GM12891 (cell line): ENCODE measurements at places on chromosomes 2 and 18.

GRCh38 chr18:5787936-5788335, 107.4 kb downstream of the TMEM200C start:
- DNase-seq = no peak

DNA sequence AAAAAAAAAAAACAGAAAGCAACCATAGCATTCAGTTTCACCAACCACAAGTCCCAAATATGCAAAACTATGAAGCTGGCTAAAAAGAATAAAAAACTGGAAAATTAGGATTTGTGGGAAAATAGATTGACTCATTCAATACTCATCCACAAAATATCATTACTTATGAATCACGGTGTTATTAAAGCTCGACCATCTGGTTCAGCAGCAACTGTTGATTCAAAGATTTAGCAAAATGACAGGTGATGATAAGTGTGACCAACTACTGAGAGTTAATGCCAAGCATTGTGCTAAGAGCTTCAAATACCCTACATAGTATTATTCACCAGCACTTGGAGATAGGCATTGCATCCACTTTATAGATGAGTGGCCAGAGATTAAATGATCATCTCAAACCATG, 26.2 kb upstream of the XDH start:
- no peak for DNase-seq

GRCh38 chr2:21727101-21727500, 603.3 kb downstream of the TDRD15 start:
- DNase-seq = no peak

DNA sequence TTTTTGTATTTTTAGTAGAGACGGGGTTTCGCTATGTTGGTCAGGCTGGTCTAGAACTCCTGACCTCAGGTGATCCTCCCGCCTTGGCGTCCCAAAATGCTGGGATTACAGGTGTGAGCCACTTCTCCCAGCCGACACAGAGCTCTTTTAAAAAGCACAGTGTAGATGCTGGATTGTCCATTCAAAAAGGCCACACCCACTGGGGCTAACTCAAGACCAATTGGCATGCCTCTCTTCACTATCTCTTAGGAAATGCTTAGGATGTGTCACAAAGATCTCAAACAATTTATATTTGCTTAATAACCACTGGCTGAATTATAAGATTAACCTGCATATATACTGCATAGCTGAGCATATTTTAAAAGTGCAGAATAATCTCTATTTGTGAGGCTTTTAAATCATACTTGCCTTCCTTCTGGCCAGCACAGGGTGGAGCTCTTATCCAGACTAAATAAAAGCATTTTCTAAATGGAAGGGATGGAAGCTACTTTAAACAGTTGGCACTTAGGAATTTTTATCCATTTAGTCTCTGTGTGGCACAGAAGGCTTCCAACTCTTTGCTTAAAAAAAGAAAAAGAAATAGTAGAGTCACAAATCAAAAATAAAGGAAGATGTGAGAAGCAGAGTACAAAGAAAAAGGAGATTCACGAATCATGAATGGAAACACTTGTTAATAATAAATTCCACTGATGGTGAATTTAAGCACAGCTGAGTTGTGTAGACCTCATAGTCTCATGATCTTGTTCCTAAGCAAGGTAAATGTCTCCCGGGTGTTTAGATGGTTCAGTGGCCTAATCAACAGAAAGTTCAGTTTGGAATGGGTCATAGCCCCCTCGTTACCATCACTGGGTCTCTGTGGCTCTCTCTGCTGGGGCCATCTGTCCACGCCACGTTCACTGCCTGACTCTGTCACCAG, 22.4 kb downstream of the CRYGD start:
- DNase-seq = no peak

DNA sequence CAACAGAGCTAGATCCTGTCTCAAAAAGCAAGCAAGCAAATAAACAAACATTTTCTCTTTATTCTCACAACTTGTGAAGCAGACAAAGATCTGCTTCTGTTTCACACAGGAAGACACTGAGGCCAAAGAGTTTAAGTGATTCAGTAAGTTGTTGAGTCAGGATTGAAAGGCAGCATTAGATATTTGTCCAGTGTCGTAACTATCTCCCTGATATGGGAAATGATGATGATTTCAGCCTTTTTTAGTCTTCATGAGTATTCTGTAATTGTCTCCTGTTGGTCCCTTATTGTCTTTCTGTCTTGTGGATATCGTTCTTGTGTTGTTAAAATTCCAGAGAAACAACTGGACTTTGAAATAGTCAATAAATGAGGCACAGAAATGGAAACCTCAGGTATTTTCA, 59.6 kb downstream of the GATA6 start:
- no peak for DNase-seq

DNA sequence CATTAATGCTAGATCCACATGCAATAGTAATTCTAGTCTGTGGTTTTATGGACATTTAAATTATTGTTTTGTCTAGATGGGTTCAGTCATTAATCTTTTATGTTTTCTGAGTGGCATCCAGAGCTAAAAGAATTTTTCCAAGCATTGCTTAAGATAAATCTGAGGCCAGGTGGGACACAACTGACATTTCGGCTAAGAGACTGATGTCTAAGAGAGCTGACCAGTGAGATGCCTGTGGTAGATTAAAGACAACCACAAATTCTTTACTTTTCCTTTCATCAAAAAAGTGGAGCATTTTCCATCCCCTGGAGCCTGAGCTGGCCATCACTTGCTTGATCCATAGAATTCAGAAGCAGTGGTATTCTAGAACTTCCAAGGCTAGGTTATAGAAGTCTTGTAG, 182.2 kb downstream of the NRP2 start:
- DNase-seq = no peak

DNA sequence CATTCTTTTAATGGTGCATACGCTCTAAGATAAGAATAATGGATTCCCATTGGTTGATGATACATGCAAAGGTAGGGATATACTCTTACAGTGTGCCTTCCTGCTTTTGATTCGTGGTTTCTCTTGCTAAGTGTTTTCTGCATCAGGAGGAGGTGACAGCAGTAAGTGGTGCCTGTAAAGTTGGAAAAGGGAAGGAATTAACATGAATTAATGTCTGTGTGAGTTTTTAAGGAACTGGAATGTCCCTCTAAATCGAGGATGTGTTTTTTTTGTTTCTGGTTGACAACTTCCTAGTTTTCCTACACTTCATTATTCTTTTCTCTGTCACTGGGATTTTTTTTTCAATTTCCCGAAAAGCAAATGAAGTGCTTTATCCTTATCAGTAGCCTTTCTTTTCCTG, 54.4 kb downstream of the CRIM1 start:
- no peak for DNase-seq

DNA sequence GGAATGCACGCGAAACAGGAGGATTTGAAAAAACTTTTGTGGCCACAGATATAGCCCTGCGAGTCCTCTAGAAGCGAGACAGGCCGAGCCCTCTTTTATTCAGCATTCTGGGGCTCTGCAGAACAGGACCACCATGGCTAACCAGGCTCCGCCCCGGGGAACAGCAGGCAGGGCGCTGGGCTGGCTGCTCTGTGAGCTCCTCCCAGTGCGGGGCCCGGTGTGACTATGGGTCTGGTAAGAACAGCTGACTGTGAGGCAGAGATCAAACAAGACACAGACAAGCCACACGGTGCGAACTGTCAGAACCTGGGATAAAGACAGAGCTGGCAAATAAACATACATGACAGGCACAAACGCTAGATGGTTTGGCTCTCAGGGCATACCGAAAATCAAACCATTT, 15.5 kb downstream of the PXDN start:
- DNase-seq = no peak

DNA sequence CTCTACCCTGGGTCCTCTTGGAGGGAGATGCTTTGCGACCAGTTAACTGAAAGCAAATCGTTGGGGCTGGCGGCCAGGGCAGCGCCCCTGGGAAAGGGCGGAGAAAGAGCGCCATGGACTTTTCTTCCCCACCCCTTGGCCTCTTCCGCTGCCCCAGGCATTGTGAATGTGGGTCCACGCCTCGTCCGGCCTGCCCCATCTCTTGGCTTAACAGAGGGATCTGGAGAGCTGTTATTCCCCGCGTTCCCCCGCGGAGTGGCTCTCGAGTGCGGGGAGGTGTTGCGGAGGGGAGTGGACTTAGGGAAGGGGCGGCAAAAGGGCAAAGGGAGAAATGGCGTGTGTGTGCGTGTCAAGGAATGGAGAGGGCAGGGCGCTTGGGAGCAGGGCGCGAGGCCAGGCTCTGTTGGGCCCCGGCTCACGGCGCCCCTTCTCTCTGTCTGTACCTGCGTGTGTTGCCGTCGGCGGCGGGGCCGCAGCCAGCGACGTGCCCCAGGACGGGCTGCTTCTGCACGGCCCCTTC, 6.6 kb downstream of the EMX1 start:
- peak; percentile 13 for DNase-seq

GRCh38 chr2:202165945-202166344, 72.5 kb downstream of the SUMO1 start:
- DNase-seq = no peak

DNA sequence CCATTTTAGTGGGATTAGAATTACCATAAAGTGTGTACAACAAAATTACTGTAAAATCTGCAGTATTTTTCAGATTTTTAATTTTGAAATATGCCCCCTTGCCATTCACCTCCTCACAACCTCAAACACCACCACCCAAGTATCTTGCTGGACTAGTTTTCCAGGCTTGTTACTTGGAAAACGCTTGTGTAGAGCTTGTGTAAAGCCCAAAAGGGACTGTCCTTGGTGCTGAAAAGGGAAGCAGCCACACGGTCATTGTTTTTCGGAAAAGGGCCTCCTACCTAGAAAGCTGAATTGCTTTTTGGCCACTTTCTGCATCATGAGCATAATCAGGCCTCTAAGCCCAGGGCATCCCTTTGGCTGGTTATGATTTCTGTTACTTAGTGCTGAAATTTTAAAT, 563.4 kb downstream of the LRRTM4 start:
- no peak for DNase-seq

DNA sequence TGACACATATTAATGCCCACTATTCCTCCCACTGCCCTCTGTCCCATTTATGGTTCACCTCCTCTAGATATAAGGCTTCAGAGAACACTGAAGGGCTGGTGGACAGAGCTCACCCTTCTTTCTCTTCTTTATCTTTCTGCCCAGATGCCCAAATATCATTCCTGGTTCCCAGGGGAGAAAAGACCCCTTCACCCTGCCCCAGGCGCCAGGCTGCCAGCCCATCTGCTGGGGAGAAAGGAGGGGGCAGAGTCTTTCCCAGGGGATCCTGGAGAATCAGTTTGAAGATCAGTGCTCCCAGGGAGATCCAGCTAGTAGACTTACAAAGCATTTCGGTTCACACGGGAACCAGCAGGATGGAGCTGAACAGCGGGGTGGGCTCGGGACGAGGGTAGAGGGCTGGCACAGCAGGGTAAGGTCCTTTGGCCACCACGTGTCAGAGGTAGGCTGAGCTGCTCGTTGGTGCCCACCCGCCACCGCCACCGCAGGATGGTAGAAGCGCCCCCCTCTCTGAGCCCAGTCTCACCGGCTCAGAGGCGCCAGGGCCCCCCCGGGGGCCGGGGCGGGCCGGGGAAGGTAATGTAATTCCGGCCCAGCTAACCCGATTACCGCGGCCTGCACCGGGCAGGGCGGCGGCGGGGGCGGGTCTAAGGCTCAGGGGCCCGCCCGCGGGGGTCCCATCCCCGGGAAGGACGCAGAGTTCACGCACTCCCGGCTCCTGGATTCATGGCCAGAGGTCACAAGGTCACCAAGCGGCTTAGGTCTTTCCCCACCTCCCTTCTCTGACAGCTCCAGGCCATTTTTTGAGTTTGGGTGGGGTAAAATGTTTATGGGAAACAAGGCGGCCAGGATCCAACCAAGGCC, 1.3 kb upstream of the TLX2 start:
- no peak for DNase-seq

DNA sequence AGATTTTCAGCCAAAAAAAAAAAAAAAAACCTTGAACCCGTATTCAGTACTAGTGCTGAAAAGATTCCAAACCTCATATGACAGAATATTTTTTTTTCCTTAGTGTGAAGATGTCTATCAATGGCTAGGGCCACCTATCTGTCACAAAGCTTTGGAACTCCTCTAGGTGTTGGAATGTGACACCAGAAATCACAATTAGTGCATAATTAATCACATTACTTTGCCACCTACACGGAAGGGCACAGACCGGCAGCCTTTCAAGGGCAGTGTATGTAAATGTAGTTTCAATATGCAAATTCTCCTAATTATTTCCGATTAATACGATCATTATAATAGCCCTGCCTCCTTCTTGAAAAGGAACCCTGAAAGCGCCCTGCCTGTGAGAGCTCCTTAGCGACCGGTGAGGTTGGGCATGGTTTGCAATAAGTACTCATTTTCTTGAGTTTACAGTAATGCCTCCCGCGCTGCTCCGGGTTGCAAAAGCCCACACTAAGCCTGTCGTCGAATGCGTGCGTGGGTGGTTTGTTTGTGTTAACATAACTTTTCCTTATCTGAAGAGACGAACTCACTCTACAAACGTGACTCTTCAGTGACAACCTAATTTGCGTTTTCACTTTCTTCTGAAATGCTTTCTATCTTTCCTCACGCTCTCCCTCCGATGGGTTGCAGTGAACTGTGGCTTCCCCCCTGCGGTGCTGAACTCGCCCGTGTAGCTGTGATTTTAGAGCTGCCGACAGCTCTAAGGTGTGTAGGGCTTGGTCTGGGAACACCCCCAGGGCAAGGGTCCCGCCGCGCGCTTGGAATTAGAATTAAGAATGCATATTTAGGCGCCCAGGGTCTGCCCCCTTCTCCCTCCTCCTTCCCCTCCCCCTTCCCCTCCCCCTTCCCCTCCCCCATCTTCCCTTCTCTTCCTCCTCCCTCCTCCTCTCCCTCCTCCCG, 765 bp upstream of the ID2 start:
- no peak for DNase-seq

GRCh38 chr2:172462849-172463381, 35.5 kb downstream of the ITGA6 start:
- no peak for DNase-seq

DNA sequence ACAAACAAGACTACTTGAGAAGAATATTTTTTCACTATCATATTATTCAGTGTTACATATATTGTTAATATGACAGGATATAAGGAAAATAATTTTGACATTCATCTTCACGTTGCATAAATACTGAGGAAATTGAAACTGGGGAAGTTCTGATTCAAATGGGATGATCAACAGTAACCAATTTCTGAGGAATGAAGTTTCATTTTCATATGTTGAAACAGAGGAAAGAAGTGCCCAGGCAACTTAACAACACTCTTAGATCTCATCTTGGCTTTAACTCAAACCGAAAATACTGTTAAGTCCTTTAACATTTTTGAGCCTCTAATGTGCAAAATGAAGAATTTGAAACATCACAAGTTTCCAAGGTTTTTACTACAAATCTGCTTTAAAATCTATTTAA, 612.2 kb upstream of the VRK2 start:
- no peak for DNase-seq

GRCh38 chr2:17191223-17191622, 327.0 kb downstream of the RAD51AP2 start:
- DNase-seq = no peak

- no peak for DNase-seq
These were observed 94.0 kb downstream of the BIRC6 start for GRCh38 chr2:32450851-32451250.

- no peak for DNase-seq
These were observed 20.9 kb upstream of the GPR45 start for GRCh38 chr2:105220604-105221003.

- no peak for DNase-seq
These were observed 26.4 kb downstream of the CELF4 start for GRCh38 chr18:37539236-37539635.
